Activated CD8-positive, alpha-beta memory T cell treated with anti-CD3 and anti-CD28 coated beads for 1 hour (primary cell): ENCODE measurements at places on chromosomes 2 and 18.

GRCh38 chr2:204341887-204342276, 203.4 kb upstream of the PARD3B start:
- no peak for DNase-seq

DNA sequence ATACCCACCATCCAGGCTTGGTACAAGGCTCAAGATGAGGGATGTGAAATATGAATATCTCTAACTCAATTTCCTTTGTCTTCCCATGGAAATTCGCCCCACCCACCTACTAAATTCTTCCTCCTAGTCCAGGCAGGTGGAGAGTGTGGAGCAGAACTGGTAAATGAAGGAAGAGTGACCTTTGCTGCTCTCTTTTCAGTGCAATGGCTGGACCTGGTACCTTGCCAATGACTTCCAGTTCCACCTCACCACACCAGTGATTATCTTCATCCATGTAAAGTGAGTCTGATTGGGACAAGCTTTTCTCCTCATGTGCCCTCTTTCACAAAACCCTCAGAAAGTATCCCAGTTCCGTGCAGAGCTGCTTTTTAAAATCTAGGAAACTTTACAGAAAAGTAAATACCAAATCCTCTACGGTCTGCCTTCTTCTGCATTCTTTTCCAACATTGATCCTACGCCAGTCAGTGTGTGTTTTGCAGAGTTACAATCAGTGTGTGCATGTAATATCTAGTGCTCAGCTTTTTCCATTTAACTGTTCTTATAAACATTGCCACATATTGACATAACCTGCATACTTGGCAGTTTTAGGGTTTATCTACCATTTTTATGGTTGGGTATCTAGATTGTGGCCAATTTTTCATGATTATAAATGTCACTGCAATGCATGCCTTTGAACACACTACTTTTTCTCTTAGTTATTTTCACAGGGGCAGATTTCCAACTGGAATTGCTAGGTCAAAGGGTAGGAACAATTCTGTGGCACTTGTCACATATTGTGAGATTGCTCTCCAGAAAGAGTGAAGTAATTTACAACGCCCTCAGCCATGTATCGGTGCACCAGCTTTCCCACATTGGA, 86.5 kb upstream of the SEC11C start:
- no peak for DNase-seq

DNA sequence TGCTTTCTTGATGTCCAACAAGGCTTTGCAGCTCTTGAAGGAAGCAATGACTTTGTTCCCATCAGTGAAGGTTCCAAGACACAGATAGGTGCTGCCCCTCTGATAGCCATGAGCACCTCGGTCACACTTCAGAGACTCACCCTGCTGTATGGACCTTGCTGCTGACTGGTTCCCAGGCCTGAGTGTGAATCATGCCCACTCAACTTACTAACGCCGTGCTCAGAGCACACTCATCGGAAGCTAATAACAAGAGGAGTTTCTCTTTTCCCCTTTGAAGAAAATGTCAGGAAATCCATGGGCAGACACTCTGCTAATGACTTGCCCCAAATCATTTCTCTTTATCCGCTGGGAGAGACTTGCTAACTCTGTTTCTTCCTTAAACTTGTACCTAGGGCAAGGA, 83.8 kb upstream of the ARL4C start:
- DNase-seq: no peak

GRCh38 chr18:24472591-24472990, 12.2 kb downstream of the HRH4 start:
- no peak for DNase-seq

DNA sequence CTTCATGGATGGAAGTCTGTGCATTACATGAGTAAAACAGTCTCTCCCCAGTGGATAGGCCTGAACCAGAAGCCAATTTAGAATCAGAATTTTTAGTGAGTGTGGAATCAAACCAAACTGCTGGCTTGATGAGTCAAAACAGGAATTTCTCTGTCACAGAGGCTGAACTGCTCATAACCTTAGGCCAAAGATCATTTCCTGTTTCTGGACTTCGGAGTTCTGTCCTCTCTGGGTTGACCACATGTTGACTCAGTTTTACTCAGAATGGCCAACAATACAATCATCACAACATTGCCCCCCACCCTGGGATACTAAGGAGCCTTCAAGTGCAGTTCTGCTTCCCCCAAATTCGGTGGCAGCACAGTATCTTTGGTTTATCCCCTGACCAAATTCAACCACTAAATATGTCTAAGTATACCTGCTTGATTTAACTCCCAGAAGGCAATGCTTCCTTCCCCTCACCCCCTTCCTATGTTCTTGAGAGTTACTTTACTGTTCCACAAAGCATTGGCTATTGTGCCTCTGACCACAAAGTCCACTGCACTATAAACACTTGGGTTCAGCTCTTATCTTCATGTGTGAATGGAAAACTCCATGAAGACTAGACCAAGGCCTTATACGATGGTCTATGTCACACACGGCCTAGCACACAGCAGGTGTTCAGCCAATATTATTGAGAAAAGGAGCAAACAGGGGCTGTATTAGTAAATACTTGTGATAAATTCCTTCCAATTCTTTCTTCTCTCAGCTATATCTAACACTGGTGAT, 67.8 kb downstream of the NXPH2 start:
- no peak for DNase-seq

DNA sequence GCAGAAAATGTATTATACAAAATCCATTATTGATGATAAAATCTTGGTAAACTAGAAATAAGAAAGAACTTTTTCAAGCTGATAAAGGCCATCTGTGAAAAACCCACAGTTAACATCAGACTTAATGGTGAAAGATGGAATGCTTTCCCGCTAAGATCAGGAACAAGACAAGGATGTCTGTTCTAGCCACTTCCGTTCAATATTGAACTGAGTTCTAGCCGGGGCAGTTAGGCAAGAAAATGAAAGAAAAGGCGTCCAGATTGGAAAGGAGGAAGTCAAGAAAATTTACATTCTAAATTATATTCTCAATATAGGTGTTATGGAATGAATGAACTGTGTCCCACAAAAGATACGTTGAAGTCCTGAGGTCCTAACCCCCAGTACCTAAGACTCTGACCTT, 39.1 kb upstream of the DTNB start:
- no peak for DNase-seq

- DNase-seq: no peak
These were observed 38.6 kb upstream of the NCOA1 start for GRCh38 chr2:24452502-24452885.
